ENCODE measurements at places on chromosomes 1 and 21.
A peak's percentile ranks its signal among the peaks of the same experiment; 100 is the strongest.

- DNase-seq, result no peak
Measured at GRCh38 chr1:186550832-186551231, 89.9 kb upstream of the PDC start.

- DNase-seq, result peak; percentile 55
Measured at GRCh38 chr1:241156231-241156965, 200.6 kb downstream of the RGS7 start.

DNA sequence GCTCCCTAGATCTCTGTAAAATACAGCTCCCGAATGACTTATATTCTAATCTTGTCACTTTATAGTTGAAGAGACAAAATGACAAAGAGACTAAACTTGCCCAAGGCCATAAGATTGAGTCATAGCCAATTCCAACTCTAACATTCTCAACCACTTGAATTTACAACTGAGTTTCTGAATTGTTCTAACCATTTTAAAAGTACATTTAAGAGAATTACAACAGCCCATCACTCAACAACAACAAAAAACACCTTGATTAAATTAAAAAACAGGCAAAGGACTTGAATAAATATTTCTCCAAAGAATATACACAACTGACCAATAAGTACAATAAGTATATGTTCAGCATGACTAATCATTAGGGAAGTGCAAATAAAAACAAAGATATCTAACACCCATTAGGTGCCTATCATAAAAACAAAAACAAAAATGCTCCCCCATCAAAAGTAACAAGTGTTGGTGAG lies 8.7 kb upstream of the ADCY10 start:
- no peak for DNase-seq

DNA sequence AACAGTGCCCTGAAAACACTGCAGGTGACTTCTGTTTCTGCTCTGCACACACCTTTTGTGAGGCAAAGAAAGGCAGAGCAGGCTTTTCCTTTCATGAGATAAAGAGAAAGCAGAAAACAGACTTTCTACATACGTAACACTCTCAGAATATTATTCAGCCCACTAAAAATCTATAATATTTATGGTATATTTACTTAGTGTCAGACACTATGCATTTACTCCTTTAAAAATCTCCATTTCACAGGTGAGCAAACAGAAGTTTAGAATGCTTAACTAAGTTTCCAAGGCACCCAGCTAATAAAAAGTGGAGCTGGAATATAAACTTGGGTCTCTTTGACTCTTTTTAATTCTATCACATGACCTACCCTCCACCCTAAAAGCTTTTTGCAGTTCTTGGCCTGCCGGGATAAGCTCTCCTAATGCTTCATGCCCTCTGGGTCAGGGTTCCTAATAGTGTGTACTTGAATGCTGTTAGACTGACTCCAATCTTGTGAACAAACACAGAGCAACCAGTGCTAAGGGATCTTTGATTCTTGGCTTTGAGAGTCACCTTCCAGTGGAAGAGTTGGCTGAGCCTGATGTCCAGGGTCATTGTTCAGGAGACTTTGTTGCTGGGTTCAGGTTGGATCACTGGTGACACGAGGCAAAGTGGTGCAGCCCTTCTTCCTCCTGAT lies 27.2 kb downstream of the PROK1 start:
- no peak for DNase-seq

DNA sequence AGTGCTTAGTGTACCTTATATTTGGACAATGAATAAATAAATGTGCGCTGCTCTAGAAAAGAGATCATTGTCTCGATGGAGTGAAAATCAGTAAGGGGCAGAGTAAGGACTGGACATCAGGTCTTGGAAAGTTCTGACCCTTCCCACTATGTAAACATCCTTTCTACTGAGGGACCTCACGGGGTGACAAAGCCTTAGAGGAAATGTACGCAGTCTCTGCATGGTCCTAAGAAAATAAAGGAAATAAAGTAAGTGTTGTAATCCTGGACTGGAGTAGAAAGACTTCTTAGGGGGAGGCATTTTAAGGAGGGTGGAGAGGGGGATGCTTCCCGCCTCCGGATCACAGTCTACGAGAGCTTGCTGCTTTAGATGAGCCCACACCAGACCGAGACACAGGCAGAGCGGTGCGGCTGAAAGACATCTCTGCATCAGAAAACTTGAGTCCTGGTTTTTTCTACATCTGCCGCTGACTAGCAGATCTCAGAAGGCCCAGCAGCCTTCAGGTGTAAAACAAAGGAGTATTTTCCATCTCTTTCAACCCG lies 22.3 kb upstream of the GPR137B start:
- DNase-seq, result no peak

- no peak for DNase-seq
Measured at GRCh38 chr1:247273013-247273412, 17.1 kb downstream of the VN1R5 start.

- DNase-seq, result peak; percentile 50
Measured at GRCh38 chr1:14915356-14916054, 238.0 kb upstream of the TMEM51 start.

GRCh38 chr21:34630536-34631143 lies 15.7 kb upstream of the RCAN1 start:
- DNase-seq, result peak; percentile 42

GRCh38 chr1:182639330-182639729 lies 35.1 kb upstream of the RGS16 start:
- DNase-seq, result no peak

- DNase-seq, result no peak
Measured at GRCh38 chr1:235142991-235143390, 14.4 kb upstream of the TOMM20 start.

DNA sequence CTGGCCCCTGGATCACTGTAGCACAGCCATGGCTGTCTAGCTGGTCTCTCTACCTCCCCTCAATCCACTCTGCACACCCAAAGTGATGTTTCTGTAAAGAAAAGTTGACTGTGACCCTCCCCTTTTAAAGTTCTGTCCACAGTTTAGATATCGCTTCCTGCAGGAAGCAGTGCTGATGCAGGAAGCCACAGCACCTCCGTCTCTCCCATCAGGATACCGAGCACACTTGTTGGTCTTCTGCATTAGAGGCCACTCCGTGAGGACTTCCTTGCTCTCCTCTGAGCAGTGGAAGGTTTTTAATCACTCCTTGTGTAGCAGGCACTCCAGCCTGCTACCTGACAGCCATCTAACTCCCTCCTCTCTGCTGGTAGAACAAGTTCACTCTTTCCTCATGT lies 69.5 kb downstream of the GADD45A start:
- DNase-seq, result no peak

DNA sequence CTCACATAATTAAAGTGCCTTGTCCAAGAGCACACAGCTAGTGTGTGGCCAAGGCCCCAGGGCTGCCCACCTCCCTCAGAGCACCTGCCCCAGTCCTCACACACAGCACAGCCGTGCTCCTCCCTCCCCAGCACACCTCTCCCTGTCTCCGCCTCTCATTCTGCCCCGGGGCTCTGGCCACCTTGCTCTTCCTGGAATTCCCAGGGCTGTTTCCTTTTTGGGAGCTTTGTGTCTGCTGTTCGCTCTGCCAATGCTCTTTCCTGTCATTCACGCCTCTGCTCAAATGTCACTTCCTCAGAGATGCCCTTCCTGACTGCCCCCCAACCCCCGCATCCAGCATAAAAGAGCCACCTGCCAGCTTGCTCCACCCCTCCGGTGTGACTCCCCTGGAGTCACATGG lies 13.3 kb downstream of the SLC6A17 start:
- DNase-seq, result no peak

DNA sequence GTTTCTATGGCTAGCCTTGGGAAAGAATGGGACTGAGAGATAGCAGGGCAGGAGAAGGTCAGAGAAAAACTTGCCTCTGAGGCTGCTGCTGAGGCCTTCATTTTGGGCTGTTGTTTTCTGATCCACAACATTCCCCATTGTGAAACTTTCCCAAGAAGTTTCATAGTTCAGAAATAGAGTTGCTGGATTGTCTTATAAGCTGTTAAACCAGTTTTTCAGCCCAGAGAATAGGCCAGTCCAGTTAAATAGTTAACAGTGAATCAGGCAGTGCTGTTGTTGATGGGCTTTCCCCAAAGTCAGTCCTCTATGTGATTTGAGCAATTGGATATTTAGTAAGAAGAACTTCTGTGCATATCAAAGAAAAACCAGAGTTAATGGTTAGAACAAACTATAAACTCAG lies 77.0 kb downstream of the C21orf91 start:
- DNase-seq, result no peak

DNA sequence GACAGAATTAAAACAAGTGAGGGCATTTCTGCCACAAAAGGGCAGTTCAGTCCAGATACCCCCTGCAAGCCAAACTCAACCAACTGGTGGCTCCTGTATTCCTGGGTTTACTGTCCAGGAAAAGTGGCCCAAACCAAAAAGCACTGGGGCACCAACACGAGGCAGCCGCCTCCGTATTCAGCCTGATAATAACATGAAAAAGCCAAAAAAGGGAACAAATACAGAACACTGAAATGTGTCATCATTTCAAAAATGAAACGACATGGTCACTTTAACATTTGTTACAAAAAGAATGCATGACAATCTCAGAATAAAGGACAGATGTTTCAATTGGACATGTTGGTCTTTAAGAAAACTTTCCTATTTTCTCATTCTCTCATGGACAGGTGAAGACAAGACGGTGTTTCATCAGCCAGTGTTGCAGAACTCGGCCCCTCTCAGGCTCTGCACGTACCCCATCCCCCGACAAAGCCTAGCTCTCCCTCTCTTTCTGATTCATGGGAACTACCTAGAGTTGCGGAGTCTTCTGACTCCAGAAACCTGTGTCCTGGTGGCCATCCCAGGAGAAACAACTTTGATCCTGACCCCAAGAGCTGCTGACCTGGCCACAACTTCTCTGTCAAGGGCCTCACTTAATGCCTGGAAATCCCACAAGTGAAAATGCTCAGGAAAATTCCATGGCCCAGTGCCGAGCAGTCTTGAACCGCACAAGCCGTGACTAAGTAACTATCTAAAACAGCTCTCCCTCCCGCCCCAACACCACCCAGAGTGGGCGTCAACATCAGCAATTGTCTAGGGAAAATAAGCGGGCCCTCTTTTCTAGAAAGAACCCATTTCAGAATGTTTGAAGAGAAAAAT lies 27.1 kb downstream of the ZBTB17 start:
- no peak for DNase-seq

- DNase-seq, result peak; percentile 13
Measured at GRCh38 chr1:78286686-78287085, 204.1 kb upstream of the PTGFR start.

DNA sequence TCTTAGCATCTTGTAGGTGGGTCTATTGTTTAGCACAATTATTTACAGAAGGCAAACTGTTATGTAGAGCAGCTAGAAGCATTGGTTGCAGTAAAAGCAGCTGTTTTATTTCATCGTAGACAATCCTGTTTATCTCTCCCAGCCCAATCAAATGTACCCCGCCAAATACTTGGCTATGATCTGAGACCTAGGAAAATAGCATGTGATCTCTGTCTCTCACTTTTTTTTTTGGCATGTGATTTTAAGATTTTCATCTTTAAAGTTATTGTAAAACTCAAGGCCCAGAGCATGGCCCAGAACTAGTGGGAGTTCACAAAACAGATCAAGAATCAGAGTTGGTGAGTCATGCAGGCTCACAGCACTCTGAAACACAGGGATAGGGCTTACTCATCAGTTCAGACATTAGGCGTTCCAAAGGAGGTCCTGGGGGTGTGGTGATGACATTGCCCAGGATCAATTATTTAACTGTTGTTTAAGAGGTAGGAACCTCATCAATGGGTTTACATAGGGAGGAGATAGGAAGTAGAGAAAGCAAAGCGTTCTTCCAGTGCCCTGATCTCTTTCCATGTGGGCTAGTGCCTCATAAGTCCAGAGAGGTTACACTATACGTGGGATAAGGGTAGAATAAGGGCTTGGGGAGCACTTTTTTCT lies 40.2 kb downstream of the TBX19 start:
- DNase-seq, result no peak

DNA sequence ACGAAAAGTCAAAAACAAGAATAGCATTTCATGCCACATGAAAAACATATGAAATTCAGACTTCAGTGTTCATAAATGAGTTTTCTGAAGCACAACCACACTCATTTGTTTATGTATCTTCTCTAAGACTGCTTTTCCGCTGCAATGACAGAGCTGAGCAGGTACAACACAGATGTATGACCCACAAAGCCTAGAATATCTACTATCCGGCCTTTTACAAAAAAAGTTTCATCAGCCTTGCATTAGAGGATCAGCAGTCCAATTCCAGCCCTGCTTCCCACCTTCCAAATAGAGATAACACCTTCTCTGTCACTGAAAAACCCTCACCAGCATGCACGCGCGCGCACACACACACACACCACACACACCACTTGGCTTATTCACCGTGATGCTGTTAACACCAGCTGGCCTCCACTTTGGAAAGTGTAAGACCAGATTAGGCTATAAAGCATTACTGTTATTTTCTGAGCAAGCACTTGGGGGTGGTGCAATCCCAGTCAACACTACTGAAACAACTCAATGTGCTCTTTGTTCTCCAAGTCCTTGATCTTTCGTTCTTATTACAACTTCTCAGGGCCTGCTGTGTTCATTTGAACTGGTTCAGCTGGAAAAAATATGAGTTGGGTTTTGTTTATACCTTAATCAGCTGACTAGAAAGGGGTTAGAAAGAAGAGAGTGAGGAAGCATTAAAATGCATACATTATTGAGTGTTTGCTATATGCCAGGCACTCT lies 90.0 kb downstream of the GLUL start:
- no peak for DNase-seq

DNA sequence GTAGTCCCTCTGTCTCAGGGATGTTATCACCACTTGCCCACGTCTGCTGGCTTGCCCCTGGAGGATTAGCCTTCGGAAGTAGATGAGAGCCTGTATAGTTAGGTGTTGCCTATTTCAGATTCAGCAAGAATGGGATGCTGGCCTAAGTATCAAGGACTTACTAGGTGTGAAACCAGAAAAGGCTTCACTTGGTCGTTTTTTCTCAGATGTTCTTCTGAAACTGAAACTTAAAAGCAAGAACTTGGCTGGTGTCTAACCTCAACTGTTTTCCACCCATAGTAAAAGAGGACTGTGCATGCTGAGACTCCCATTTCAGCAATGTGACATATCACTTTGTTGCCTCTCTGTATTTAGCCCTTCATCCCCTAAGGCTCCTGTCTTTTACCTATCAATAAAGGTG lies 67.0 kb upstream of the LRRC53 start:
- DNase-seq, result no peak

GRCh38 chr1:7783178-7783711 lies 846 bp upstream of the PER3 start:
- DNase-seq, result no peak

DNA sequence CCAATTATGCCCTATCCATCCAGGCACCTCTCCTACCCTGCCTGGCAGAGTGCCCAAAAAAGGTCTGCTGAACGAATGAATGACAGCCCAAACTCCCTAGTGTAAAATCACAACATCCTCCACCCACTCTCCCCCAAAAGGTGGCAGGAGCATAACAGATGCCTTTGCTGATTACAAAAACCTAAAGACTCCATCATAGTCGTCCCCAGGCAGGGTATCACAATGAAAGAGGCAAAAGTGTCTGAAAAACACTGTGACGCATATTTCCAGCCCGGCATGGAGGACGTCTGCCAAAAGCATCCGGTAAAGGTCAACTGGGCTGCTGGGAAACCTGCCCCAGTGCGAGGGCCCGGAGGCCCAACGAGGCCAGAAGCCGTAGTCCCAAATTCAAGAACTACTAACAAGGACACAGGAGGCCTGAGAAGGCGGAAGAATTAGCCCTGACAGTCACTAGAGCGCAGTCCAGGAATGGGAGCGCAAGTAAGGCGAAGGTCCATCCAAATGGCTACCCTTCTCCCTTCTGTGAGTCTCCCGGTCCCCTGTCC lies 576 bp downstream of the SMIM12 start:
- DNase-seq, result no peak

Data from Panc1 (cell line).